ENCODE measurements at places on chromosomes 16 and 17. TPM values are rescaled to one million over a fixed set of nuclear protein-coding genes. Genes with fewer than 3 reads are reported as not detected.

GRCh38 chr16:56282451-56282850, 91.2 kb downstream of the GNAO1 start:
- DNase-seq: no peak

- DNase-seq: no peak
Observed at GRCh38 chr17:35651467-35651866, 64.3 kb downstream of the AP2B1 start.

GRCh38 chr16:48284772-48285409, 37.6 kb upstream of the ABCC11 start:
- no peak for DNase-seq

DNA sequence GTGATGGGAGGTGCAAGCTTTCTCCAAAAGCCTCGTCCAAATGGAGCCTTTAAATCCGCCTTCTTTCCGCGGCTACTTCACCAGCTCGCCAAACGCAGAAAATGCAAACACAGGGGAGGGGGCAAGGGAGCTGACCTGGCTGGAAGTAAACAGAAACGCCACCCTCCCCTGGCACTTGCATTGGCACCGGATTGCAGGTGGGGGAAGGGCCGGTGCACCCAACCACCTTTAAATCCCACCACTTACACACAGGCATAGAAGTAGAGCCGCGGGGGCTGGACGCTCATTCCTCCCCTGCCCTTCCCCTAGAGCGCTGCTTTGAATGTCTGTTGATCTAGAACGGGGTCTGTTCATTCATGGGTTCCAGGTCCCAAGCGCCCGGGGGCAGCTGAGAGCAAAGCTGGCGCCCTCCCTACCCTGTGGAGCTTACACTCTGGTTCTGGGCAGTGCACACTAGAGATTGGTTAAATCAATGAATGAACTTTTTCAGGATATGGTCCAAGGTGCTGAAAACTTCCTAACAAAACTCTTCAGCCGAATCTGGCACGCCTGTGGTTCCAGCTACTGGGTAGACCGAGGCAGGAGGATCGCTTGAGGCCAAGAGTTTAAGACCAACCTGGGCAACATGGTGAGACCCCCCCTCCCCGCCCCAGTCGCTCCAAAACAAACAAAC, 920 bp upstream of the ZCCHC14 start:
- no peak for DNase-seq

DNA sequence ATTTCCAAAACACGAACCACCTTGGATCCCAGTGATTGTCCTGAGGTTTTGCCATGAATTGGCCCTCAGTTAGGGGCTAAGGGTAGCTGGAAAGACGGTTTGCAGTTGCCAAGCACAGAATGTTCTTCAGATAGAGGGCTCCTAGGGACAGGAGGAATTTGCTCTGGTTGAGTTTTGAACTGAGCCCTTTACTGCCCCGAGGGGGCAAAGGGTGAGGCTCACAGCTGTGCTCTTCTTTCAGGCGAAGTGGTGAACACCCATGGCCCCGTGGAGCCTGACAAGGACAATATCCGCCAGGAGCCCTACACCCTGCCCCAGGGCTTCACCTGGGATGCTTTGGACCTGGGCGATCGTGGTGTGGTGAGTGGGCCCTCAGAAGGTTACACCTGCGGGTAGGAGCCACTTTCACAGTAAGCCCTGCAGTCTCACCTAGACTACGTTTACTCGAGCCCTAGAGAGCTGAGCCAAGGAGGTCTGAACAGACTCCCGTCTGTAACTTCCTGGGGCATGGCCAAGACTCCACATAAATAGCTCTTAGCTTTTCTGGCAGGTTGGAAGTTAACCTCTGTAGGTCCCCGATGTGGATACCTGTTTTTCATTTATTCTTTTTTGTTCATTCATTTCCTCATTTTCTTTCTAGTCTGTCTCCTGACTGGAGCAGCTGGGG, 32.5 kb downstream of the NMT1 start:
- DNase-seq: no peak

DNA sequence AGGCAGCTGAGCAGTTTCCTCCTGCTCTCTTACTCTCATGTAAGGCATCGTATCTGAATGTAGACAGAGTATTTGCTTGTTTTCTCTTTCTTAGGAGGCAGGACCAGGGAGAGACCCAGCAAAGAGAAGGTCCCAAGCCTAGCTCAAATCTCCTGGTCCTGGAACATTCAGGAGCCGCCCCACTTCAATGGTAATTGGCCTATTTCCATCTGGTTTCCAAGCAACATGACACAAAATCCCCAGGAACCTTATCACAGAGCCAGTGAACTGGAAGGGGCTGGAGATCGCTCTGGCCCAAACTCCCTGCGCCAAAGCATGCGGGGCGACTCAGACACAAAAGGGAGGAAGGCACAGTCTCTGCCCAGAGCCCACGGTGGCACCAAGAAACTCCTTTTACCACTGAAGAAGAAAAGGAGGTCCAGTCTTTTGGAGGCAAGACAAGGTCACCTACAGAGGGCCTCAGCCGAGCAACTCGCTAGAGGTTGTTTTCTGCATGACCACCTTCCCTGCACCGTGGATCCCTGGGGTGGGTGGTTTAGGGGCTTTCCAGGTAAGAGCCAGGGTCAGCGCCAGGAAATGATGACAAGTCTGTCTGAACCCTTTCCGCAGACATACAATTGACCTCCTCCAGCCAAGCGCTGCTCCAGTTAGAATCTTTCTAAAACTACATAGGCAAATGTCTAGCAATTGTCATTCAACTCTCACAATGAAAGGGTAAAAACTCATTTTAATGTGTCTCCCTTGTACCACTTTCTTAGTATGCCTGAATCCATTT, 394.7 kb downstream of the SOX9 start:
- DNase-seq: peak; percentile 58

The ELP5 gene
- polyA plus RNA-seq: 35.7 TPM

The KRTAP3-1 gene
- polyA plus RNA-seq: not detected

The NOD2 gene
- 0.79 TPM for polyA plus RNA-seq

All from muscle of back (tissue), 13 donors.